Chondrocyte (in vitro differentiated cells): ENCODE measurements at places on chromosomes 1 and 21.

GRCh38 chr1:27979151-27979858 is 19.5 kb downstream of the XKR8 start:
- no peak for DNase-seq

GRCh38 chr1:243475966-243476365 is 220.1 kb downstream of the SDCCAG8 start:
- DNase-seq: no peak

DNA sequence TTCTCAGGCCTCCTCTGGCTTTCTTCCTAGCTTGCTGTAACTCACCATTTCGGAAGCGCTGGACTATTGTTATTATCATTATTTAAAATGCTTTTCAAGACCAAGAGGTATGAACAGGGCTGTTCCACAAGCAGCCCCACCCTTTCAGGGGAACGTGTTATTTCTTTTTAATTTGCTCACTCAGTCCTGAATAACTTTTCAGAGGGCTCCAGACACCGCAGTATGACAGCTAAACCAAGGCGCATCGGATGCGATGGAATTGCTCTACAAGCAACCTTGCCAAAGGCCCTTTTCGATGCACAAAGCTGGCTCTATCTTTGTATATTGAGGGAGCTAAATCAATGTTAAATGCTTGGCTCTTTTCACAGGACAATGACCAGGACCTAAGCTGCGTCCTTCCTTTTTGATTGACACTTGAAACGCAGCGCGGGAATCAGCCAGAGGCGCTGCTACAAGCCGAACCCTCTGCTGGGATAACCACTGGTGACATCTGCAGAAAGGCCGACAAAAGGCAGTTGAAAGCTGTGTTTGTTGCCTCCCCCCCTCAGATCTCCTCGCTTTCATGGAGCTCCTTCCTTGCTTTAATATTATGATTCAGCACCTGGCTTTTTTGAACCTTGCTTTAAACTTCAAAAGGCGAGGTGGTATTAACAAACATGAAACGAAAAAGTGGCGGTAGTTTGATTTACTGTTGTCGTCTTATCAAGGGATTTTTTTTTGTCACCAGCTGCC is 204.7 kb upstream of the PROX1 start:
- DNase-seq: no peak

GRCh38 chr1:22221233-22221780 is 78.4 kb upstream of the WNT4 start:
- DNase-seq: peak; percentile 56

GRCh38 chr1:22612671-22613571 is 23.5 kb upstream of the C1QA start:
- no peak for DNase-seq

GRCh38 chr1:54256522-54257345 is 56.8 kb downstream of the MRPL37 start:
- DNase-seq: no peak

GRCh38 chr21:25459365-25459764 is 147.9 kb downstream of the MRPL39 start:
- DNase-seq: no peak

DNA sequence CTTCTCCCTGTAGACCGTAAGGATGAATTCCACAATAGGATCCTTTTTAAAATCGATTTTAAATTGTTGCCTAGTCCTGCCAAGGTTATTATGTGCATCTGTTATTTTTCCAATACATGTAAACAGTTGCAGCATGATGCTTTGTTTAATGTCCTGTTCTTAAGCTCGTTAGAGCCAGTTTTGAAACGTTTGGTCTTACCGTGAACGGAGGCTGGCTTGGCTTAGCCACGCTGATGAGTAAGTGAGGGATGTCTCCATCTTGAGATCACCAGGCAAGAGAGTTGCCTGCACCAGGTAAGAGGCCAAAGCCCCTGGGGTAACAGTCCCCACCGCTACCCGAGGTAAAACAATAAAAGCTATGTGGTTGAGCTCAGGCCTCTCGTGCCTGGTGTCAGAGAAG is 17.3 kb downstream of the CSTB start:
- DNase-seq: no peak

DNA sequence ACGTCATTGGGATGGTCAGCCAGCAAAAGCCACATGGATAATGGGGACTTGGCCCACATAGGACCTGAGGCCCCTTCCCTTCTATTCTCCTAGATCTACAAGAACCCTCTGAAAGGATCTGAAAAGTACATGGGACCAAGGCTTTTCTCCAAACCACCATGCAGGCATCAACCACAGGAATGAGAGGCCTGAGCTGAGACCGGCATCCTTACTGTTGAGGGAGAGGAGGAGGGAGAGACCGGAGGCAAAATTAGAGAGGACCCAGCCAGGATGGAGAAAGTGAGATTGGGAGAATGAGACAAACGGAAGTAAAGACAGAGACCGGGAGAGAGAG is 281.7 kb downstream of the RRAGC start:
- no peak for DNase-seq

GRCh38 chr21:14095056-14095455 is 115.7 kb downstream of the LIPI start:
- DNase-seq: no peak

- no peak for DNase-seq
Measured at GRCh38 chr1:178133239-178133989, 39.5 kb downstream of the RASAL2 start.

DNA sequence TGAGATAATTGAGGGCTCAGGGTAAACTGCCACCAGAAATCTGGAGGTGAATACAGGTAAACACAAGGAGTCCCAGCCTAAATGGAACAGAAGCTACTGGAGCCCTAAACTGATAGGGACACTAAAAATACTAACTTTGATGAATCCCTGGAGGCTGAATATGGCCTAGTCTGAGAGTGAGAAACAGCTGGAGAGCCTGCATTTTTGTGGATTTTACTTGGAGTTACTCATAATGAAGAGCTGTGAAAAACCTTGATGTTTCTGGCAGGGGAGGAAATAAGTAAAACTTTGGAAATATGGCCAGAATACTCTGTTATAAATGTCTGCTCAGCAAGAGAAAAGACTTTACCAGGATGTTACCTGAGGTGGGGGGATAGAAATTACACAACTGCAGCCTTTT is 164.4 kb downstream of the LIPI start:
- no peak for DNase-seq

GRCh38 chr1:31980835-31981455 is 32.7 kb upstream of the KHDRBS1 start:
- no peak for DNase-seq

DNA sequence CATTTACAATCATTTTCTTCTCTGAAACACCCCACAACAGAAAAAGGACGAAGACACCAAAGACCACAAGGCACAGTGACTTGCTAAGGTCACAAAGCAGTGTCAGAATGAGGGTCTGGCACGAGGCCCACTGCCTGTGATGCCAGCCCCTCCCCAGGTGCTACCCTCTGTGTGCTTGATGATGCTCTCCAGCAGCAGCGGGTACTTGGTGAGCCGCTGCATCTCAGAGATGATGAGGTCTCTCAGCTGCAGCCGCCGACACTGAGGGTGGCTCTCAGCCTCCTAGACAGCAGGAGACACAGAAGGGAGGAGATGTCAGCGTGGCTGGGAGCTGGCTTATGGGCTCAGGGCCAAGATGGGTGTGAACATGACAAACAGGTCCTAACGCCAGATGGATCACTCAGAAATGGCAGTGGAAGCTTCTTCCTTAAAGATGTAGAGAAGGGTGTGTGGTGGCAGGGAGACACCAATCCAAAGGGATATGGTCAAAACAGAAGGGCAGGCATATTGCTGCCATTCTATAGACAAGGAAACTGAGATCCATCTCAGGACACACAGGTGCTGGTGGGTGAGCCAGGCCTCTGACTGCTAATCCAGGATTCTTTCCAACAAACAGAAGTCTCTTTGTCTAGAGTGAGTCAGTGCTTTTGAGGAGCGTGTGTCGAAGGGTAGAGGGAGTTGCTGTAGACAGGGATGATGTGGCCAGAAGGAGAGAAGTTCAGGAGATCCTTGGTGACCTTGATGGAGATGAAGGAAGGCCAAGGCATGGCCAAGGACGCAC is 25.6 kb downstream of the LRRC71 start:
- no peak for DNase-seq

DNA sequence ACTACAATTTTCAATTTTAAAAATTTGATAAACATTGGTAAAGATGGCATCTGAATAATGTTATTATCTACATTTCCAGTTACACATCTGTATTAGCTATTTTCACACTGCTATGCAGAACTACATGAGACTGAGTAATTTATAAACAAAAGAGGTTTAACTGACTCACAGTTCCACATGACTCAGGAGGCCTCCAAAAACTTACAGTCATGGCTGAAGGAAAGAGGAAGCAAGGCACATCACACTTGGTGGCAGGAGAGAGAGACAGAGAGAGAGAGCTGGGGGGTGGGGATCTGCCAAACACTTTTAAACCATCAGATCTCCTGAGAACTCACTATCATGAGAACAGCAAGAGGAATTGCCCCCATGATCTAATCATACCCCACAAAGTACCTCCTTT is 850.0 kb downstream of the LTN1 start:
- DNase-seq: no peak

- DNase-seq: no peak
Measured at GRCh38 chr21:29449306-29449950, 150.7 kb downstream of the BACH1 start.

GRCh38 chr1:199399996-199400724 is 627.4 kb upstream of the NR5A2 start:
- DNase-seq: no peak

GRCh38 chr1:119462964-119463363 is 44.0 kb upstream of the HSD3B1 start:
- DNase-seq: no peak

DNA sequence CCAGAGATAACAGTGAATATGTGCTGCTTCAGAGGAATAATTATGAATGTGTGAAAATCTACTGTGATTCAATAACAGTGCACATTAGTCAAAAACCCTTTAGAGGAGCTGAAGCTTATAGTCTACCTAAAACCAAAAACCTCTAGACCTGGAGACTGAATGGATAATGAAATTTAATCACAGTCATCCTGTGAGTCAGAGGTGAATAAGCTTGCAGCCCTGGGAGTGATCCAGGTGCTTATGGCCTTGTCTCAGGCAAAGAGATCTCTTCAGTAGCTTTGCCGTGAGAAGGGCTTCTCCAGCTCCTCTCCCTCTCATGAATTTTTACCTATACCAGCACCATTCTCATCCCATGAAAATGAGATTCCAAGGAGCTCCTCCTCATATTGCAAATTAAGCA is 81.3 kb upstream of the RGS4 start:
- DNase-seq: no peak

GRCh38 chr1:11441211-11441952 is 37.6 kb upstream of the DISP3 start:
- DNase-seq: no peak

- no peak for DNase-seq
Measured at GRCh38 chr1:170692866-170693575, 29.1 kb downstream of the PRRX1 start.

GRCh38 chr1:25622531-25622930 is 5.9 kb downstream of the MAN1C1 start:
- no peak for DNase-seq
